ENCODE measurements at places on chromosomes 12 and 14.

DNA sequence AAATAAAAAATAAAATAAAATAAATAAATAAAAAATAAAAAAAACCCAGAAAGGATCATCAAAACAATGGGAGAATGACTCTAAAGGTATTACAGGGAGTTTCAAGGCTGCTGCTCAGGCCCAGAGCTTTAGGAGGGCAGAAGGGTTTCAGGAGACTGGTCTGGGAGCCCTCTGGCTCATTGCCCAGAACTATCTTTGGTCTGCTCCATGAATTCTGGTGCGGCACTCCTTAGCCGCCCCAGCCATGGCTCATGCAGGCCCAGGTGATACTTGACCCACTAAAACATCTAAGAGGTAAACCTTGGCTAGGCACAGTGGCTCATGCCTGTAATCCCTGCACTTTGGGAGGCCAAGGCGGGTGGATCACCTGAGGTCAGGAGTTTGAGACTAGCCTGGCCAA, 14.7 kb upstream of the TMED10 start:
- no peak for DNase-seq

DNA sequence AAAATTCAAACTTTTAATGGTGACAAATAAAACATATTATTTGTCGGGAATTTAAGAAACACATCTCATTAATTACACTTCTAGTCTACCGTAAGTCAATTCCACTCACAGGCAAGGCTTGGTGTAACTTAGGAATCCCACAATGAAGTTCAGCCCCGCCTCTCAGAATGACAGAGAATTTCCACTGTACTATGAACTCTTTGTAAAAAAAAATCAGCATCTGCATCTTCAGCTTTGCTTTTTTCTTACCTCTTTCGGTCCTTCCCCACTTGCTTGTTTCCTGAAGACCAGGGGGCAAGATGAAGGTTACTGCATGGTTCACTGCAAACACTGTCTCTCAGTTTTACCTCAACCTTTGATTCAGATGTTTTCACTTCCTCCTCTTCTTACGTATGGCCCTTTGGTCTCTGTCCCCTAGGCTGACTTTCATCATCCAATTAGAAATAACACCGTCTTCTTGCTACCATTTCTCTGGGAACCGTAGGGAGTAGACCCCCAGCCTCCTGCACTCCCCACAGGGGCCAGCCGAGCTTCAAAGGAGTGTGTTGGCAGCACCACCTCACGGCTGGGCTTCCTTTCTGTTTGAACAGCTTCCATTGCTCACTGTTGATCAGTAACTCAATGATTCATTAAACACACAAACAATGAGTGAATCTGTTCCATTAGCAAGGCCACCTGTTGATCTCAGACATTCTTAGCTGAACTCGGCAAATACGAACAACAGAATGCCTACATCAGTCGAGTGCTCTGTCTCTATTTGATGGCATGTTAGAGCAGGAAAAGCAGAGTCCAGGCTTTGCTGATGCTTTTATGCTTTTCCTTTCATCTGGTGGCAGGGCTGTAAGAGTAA, 343.0 kb downstream of the BMP4 start:
- DNase-seq, result no peak

DNA sequence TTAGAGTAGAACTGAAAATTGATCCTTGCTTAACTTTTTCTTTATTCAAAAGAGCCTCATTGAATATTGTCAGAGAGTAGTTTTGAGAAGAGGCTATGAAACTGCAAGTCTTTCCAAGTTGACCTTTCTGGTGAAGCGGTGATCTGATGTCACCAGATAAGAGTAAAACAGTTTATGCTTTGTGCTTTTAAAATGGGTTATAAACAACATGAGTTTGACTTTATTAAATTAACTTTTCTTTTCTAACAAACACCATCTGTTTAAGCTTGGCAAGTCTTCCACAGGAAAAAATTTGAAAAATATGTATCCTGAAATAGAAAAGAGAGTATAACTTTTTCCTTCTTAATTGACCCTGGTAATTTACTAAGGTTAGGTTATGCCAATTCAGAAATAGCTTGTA, 408.7 kb upstream of the NOVA1 start:
- no peak for DNase-seq

- peak; percentile 38 for DNase-seq
These were observed 662 bp upstream of the ATP2A2 start for GRCh38 chr12:110280392-110280778.

DNA sequence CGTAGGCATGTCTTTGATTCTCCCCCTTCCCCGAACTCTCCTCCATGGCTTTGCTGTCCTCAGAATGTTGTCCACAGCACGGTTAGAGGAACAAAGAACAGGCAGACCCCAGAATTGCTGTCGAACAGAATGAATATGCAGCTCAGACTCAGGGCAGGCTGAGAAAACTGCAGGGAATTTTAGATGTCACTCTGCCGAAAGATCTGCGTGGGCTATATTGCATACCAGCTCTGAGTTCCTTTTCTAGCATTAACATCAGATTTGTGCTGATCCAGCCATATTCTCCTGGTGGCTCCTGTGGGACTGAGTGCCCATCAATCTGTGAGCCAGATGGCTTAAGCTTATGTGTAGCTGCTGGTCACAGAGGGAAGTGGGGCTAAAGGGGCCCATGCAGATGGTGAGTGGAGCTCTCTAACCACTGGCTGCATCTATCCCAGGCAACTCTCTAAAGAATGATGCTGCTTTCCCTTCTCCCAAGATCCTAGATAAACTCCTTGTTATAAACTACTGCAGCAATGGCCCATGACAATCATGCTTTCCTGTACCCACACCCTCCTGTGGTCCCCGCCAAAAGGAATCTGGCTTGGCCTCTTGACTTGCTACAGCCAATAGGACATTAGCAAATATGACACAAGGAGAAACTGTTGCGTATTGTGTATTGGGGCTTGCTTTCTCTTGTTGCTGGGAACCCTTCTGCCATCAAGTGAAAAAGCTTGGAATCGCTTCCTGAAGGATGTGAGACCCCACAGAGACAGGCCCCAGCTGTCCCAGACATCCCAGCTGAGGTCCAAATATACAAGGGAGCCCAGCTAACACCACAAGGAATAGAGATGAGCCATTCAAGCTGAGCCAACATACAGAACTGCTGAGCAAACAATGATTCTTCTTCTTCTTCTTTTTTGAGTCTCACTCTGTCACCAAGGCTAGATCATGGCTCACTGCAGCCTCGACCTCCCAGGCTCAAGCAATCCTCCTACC, 101.3 kb downstream of the FOXN3 start:
- DNase-seq, result no peak
